Right forelimb (tissue), 1 donor: ENCODE measurements at places on chromosomes 7 and 10.

- DNase-seq, result no peak
Observed at GRCh38 chr7:41107938-41108448, 594.9 kb downstream of the INHBA start.

DNA sequence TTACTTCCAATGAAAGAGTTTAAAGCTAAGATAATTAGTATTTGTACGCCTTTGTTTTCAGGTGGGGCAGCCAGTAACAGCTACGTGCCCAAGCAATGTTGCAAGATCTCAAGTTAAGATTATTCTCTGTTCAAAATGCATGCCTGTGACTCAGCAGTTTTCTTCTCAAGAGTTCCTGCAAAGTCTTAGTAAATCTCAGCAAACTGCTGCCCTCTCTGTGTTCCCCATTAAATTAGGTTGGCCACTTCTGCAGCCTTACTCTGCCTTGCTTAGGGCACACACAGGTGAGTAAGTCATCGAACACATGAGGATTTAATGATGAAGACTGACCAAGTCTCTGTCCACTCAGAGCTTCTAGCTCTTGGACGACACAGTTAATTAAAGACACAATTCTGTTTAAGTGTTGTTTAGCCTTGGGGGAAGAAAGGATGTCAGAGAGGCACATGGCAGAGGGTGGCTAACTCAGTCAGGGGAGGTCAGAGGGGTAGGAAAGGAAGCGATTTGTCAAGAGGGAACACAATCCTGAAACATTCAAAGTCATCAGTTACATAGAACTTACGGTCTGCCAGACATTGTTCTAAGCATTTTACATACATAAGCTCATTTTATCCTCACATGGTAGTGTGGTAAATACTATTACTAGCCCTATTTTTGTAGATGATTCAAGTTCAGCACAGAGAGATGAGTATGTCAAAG lies 20.2 kb upstream of the SLC35G1 start:
- DNase-seq, result no peak

DNA sequence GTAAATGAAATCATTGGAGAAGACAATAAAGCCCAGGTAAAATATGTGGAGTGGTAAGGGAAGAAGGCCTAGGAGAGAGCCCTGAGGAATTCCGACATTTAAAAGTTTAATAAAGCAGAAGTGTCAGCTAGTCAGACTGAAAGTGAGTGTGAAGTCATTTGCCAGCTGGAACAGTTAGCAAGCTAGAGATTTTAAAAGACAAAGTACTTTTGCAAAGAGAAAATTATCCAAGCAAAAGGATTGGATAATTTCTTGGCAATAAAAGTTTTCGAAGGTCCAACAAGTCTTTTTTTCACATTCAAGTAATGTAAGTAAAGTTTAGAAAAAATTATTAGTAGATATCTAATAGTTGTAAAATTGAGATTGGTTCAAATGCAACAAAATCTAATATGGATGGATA lies 27.1 kb upstream of the SEMA3C start:
- no peak for DNase-seq

- no peak for DNase-seq
Observed at GRCh38 chr10:31041011-31041410, 9.3 kb upstream of the ZNF438 start.

- DNase-seq, result no peak
Observed at GRCh38 chr10:13696071-13696470, 109.3 kb downstream of the PRPF18 start.

DNA sequence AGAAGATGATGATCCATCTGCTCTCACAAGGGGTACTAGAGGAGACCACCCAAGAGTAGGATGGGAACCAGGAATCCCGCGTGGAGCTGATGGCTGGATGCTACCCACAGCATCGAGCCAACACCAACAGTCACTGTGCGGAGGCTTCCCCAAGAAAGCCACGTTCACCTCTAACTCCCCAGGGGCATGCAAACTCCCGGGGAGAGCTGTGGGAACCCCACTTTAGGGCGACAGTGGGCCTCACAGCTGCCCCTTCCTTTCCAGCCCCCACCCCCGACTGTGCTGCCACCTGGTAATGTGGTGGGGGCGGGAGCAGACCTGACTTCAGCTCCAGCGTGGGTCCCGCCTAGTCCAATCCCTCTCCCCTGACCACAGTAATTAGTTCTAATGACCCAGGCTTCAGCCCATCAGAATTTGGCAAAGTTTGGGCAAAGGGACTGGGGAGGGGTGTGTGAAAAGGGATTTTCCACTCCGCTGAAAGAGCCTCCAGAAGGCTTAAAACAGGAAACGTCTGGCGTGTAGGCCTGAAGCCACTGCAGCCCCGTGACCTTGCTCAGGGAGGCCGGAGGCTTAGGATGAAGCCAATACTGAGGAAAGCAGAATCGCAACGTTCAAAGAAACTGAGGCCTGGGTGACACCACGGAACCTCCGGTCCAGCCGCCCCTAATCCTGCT lies 20.3 kb downstream of the ASB13 start:
- no peak for DNase-seq

- DNase-seq, result no peak
Observed at GRCh38 chr7:545470-545869, 25.8 kb upstream of the PDGFA start.

- no peak for DNase-seq
Observed at GRCh38 chr10:30398788-30399187, 35.2 kb upstream of the MAP3K8 start.

GRCh38 chr7:113414401-113415035 lies 296.2 kb upstream of the SMIM30 start:
- DNase-seq, result no peak

GRCh38 chr7:100153708-100154535 lies 4.6 kb downstream of the TRAPPC14 start:
- no peak for DNase-seq

DNA sequence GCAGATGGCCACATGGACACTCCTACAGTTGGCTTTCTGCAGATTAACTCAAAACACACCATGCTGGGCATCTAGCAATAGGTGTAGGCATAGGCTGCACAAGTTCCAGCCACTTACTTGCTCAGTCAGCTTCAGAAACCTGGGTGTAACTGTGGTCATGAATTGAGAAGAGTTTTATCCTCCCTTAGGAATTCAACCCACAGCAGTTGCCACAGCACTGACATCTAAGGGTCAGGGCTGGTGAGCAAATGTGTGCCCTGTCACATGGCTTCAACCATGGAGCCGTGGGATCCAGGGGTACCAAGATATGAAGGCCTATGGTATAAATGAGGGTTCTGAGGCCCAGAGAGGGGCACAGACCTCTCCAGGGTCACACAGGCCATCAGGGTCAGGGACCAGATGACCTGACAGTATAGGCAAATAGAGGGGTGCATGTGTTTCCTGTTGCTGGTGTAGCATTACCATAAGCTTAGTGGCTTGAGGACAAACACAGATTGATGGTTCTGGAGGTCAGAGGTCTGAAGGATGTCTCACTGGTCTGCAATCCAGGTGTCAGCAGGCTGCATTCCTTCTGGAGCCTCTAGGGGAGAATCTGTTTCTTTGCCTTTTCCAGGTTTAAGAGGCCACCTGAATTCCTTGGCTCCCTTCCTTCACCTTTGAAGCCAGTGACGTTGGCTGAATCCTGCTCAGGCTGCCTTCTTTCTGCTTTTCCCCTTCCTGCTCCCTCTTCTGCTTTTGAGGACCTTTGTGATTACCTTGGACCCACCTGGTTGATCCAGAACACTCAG lies 24.1 kb downstream of the MINDY4 start:
- no peak for DNase-seq

GRCh38 chr7:120436487-120437060 lies 163.6 kb downstream of the KCND2 start:
- no peak for DNase-seq

DNA sequence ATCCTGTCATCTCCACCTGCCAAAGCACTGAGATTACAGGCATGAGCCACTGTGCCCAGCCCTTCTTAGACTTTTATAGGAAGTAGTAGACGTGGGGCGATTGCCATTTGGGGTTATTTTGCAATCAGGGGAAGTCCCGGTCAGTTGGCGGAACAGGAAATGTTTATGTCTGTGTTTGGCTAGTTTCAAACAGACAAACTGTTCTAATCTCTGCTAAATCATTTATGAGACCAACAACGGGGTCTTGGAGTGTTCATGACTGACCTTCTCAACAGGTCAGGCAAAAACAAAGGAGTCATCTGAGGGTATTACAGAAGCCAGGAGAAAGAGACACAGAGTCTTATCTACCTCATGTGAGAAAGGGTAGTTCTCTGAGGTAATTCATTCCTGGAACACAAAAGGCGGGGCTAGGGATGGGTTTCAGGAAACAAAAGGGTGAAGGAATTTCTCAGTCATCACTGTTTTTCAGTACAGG lies 6.6 kb upstream of the TPK1 start:
- DNase-seq, result no peak

GRCh38 chr10:6274484-6274883 lies 71.8 kb downstream of the PFKFB3 start:
- DNase-seq, result no peak

GRCh38 chr10:48431871-48432270 lies 125.4 kb downstream of the MAPK8 start:
- DNase-seq, result no peak

GRCh38 chr7:28328822-28329660 lies 83.3 kb upstream of the CREB5 start:
- no peak for DNase-seq

DNA sequence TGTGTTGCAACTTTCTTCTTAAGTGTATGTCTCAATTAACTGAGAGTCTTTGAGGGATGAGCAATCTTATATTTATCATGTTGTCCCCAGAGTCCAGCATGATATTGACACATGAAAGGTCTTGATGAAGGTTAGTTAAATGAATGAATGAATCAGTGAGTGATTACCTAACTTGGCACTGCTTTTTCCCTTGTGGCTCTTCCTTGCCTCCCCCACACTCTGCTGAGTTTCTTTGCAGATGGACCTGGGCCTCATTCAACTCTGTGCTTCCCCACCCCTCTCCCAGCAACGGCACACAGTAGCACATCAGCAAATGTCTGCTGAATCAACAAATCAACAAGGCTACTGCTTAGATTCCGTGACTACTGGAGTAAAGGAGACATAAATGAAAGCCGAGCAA lies 235.1 kb upstream of the CXCL12 start:
- no peak for DNase-seq

DNA sequence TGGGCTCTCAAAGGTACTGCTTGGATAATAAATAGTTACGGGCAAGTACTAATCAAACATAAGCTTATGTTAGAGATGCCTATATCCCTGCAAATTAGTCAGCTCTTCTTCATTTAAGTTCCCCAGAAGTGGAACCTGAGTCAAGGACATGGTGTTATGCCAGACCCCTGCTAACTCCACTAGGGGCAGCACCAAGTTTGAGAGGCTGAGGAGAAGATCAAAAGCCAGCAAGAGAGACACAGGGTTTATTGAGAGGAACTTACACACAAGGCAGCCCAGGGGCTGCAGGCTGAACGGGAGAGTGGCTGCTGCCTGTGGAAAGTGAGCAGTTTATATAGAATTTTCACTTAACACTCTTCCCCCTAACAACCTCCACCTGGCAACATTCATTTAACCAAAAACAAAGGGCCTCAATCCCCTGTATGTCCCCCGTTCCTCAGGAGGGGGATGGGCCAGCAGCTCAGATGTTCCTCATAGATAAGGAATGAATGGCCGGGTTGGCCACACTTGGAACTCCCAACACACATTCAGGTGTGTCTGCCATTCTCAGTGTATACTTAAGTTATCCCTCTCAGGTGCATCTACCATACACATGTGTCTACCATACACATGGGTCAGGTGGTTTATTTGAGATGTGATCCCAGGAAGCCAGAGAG lies 62.6 kb upstream of the GHITM start:
- DNase-seq, result no peak

- DNase-seq, result peak; percentile 10
Observed at GRCh38 chr10:103499881-103500280, 6.4 kb downstream of the NEURL1 start.

GRCh38 chr10:37865957-37866803 lies 8.8 kb upstream of the ZNF248 start:
- DNase-seq, result no peak

DNA sequence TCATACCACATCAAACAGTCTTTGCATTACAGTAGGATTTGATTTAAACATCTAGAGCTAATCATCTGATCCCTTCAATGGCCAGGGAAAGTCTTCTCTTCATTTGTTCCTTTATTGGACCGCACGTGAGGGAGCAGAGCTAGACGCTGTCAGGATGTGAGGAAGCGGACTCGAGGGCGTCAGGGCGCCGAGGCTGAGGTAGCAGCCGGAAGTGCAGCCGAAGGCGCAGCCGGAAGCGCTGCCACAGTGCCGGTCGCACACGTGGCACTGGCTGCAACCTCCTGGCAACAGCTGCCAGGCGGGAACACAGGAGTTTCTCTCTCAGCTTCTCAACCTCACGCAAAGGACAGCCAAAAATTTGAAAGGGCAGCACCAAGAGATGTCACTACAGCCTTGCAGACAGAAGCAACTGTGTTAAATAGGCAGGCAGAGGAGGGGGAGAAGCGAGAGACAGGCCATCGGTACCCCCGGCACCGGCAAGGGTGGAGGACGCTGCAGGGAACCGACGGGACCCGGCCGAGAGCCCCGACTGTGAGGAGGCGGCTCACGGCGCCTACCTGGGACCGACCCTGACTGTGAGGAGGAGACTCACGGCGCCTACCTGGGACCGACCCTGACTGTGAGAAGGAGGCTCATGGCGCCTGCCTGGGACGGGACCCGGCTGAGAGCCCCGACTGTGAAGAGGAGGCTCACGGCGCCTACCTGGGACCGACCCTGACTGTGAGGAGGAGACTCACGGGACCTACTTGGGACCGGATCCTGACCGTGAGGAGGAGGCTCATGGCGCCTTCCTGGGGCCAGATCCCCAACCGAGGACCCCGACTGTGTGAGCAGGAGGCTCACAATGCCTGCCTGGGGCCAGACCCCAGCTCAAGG lies 32.3 kb downstream of the VIPR2 start:
- peak; percentile 42 for DNase-seq

GRCh38 chr7:86248977-86249376 lies 394.7 kb upstream of the GRM3 start:
- DNase-seq, result no peak

DNA sequence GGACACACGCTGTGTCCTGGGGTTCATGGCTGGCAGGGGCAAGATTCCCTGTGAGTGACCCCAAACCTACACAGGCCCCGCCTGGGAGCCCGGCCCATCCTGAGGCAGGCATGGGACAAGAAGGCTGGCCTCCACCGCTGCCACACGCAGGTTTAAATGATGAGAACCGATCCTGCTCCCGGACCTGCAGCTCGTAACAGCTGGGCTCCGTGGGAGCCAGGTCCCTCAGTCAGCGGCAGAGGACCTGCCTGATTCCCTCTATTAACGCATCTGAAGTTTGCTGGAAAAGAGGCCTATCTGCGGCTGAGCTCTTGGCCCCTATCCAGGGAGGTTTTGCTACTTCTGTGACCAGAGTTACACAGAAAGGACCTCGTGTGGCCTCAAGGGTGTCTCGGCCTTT lies 112.3 kb downstream of the VIPR2 start:
- peak; percentile 30 for DNase-seq

DNA sequence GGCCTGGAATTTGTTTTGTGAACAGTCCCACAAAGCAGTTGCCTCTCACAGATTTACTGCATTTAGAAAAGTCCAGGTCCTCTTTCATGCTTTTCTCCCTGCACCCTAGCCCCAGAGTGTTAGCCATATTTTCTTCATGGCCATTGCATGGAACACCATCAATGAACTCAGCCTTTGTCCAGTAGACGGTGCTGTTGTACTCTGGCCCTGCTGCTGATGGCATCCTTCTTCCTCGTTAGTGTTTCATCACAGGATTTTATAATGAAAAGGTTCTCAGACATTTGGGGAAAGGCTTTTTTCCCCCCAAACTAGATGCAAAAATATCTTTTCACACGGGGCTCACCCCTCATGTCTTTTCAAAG lies 93.0 kb upstream of the SLC25A13 start:
- DNase-seq, result no peak
